Stimulated activated CD4-positive, alpha-beta T cell treated with anti-CD3 and anti-CD28 coated beads, Interleukin-1b, Interleukin-23, amount 100 ng/mL, for 1 hour (primary cell): ENCODE measurements at places on chromosomes 2 and 18.

GRCh38 chr2:96962567-96963203 lies 23.7 kb downstream of the FAM178B start:
- DNase-seq = no peak

GRCh38 chr2:120907822-120908221 lies 172.2 kb downstream of the GLI2 start:
- DNase-seq = no peak

DNA sequence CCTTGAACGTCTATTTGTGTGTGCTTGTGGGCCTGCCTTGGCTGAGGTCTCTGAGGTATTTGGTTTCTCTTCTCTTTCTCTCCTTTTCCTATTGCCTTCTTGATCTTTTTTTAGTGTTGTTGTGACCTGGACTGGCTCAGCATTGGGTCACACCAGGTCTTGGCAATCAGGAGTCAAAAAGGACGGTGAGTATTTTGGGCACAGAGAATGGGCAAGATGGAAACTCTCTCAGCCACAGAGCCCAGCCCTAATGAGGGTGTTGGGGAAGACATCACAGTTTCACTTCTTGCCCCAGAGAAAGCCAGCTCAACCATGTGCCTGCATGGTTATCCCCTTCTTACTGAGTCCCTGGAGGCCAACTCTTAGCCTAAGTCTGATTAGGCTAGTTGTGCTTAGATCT lies 13.7 kb upstream of the INO80C start:
- no peak for DNase-seq

GRCh38 chr2:44843086-44843485 lies 98.4 kb upstream of the SIX3 start:
- no peak for DNase-seq

DNA sequence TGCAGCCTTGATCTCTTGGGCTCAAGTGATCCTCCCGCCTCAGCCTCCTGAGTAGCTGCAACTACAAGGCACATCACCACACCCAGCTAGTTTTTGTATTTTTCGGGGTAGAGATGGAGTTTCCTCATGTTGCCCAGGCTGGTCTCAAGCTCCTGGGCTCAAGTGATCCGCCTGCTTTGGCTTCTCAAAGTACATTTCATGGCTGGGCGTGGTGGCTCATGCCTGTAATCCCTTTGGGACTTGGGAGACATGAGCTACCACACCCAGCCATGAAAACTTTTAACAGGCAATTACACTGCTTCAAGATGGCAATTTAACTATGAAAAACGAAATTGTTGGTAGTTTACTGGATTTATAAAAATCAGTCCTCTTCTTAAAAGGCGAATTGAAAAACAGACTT lies 69.7 kb downstream of the MEP1B start:
- DNase-seq = no peak

DNA sequence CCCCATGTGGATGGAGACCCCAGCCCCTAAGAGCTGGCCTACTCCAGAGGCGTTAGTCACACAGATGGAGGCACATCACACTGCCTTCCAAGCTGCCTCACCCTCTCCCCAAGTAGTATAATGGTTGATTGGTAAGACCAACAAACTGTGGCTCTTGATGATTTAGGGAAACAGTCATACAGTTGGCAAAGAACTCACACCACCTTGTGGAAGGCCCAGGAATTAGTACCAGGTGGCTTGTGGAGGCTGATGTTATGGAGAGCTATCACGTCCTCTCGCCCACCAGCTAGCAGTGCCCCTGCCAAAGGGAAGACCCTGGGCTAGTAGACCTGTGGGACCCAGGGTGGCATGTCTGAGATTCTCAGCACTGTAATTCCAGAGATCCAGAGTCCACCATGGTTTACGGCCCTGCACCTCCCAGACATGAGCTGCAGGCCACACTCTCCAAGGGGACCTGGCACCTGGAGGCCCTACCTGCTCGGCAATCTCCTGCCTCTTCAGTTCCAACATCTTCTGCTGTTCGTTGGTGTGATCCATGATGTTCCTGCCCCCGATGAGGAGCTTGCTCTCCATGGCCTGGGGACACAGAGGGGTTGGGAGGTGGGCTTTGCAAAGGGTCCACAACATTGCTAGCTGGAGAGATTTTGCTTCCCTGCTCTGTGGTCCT lies 26.3 kb downstream of the KIF3C start:
- DNase-seq = no peak

- no peak for DNase-seq
Measured at GRCh38 chr2:35803126-35803525, 552.5 kb upstream of the CRIM1 start.

GRCh38 chr2:199848389-199849130 lies 2.4 kb downstream of the FTCDNL1 start:
- no peak for DNase-seq

- DNase-seq = no peak
Measured at GRCh38 chr2:239721531-239721930, 303.6 kb downstream of the NDUFA10 start.

DNA sequence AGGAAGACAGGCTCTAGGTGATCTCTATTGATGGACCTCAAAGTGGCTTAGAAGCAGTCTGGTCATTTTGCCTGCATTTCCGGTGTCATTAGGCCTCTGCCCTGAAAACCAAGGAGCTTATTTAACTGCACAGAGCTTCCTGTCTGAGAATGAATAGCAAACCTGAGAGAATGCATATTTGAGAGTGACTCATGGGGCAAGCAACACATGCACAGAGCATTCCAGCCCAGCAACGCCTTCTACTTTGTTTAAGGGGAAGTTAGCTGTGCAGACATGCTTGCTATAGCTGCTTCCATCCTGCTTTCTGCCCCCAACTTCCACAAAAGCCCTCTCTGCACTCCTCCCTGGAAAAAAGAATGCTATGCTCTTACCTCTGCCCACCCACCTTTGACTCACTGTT lies 232.8 kb downstream of the GRB14 start:
- no peak for DNase-seq

DNA sequence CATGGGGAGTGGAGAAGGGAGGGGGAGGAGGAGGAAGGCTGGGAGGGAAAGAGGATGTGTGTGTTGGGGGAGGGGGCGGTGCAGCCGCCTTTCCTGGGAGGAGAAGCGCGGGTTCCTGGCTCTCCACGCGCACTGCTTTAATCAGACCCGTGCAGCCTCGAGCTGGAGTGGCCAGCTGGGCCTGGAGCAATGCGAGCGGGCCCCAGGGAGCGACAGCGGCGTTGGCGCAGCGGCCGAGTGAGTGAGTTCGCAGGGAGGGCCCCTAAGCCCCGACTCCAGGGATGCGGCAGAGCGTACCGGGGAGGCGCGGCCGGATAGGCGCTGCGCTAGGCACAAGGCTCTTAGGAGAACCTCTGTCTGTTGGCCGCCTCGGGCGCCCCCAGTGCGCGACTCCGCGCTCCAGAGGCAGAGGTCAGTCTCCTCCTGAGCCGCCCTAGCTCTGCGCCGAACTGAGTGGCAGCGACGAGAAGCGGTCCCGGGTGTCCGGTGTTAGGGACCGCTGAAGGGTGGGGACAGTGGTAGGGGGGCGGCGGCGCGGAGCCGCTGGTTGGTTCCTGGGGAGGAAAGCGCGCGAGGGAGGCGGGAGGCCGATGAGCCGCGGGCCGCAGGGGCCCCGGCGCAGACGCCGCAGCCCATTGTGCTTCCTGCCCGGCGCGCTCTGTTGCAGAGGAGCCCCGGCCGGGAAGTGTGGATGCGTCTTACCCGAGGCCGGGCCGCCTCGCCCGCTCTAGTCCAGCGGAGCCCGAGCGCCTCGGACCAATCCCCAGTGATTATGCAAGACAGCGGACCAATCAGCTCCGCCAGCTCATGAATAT lies 455 bp upstream of the DLX1 start:
- no peak for DNase-seq

GRCh38 chr18:29096079-29096770 lies 919.3 kb upstream of the CDH2 start:
- no peak for DNase-seq

- no peak for DNase-seq
Measured at GRCh38 chr2:160063271-160063670, 856 bp upstream of the PLA2R1 start.

DNA sequence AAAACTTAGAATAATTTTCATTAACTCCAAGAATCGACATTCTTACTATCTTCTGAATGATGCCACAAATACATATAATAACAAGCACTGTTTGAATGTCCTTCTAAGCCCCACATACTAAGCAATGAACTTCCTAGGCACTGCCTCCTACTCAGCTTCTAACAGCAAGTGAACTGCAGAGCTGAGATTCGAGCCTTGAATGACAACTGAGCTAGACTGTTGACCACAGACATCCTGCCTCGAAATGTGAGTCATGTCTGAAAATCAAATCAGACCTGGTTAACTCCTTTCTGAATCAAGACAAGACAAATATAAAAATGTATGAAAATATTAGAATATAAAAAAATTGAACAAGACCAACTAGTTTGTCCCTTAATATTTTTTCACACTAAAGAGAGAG lies 108.1 kb downstream of the MYT1L start:
- DNase-seq = no peak

- DNase-seq = no peak
Measured at GRCh38 chr2:122329278-122329677, 573.8 kb downstream of the TSN start.
